ENCODE measurements at places on chromosomes 4 and X.

DNA sequence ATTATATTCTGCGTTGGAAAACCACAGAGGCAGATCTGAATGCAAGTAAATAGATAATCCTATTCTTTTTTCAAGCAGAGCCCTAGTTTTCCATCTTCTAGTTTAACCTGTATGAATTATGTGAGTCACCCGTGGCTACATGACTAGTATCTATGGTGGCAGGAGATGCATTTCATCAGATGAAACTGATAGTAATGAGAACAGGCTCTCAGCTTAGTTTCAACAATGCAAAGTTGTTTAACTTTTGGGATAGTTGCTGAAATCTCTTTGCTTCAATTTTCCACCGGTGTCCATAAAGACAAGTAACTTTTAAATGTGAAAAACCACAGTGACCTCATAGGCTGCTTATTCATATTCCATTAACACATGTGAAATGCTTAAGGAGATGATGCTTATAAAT is 1317.4 kb upstream of the TENM3 start:
- DNase-seq = no peak

DNA sequence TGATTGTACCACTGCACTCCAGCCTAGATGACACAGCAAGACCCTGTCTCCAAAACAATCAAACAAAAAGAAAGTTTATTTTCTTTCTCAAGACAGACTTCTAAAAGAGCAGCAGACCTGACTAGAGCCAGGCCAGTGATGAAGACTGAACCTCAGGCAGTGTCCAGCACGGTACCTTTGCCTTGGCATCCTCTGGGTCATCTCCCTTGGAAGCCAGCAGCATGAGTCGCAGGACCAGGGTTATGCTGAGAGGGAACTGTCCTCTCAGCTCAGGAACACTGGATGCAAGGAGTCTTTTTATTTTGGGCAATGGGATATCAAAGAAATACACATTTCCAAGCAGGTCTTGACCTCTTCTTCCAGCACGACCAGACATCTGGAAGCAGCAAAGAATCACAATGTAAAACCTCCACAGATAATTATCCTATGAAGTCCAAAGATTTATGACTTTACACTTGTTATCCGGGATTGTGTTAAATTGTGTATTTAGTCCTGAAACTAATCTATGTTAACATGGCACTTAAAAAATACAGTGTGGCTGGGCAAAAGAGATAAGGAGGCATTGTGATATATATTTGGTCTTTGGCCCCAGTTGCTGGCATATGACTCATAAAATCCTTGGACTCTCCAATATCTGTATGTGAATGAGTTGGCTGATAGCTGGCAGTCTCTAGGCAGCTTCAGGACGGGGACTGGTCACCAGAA is 66.0 kb upstream of the DDX60 start:
- no peak for DNase-seq

GRCh38 chr4:185870366-185870765 is 58.4 kb upstream of the SORBS2 start:
- no peak for DNase-seq

DNA sequence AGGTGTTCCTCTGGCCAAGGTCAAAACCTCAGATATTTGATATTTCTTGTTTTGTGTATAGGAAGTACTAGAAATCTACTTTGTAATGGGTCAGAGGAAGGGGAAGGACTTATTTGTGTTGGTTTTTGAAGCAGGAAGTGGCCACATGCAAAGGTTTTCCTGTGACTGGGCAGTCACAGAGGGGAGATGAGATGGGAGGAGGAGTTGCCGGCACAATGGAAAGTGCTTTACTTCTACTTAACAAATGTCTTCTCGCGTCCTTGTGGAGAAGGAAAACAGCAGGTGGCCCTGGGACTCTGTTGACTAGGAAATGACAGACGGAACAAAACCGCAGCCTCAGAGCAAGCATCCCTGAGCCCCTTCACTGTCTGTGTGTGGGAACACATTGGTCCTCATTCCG is 46.6 kb downstream of the SHROOM2 start:
- DNase-seq = peak; percentile 50

DNA sequence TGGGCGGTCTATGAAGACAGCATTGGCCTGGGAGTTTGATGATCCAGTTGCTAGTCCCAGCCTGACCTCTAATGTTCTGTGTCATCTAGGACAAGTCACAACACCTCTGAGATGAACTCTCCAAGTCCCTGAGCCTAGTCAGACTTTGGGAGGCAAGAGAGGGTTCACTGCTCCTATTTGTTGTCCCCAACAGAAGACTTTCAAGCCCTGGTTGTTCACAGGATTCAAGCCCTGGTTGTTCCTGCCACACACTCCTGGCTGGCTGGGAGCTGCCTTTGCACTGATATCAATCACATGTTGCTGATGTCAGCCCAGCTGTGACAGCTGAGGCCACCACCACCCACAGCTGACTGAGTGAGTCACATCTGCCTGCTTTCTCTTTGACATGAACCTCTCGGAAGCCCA is 253.2 kb upstream of the RASGEF1B start:
- no peak for DNase-seq

DNA sequence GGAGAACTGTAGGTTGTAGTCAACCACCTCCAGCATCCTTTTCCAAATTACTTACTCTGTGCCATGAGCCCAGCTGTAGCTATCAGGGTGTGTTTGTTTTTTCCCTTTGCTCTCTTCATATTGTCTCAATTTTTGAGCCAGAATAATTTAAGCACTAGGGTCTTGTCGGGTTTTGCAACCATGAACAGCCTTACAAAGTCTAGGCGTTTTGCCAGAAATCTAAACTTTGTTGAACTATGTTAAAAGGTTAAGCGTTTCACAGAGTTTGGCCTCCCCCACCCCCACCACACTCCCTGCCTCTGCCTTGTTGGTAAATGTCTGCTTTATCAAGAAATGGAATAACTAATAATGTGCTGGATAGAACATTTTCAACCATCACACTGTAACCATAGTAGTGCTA is 190.6 kb upstream of the TTC29 start:
- DNase-seq = no peak

GRCh38 chr4:84767168-84767567 is 184.2 kb downstream of the CDS1 start:
- DNase-seq = no peak

- no peak for DNase-seq
Measured at GRCh38 chr4:76591992-76592391, 157.0 kb downstream of the SHROOM3 start.

DNA sequence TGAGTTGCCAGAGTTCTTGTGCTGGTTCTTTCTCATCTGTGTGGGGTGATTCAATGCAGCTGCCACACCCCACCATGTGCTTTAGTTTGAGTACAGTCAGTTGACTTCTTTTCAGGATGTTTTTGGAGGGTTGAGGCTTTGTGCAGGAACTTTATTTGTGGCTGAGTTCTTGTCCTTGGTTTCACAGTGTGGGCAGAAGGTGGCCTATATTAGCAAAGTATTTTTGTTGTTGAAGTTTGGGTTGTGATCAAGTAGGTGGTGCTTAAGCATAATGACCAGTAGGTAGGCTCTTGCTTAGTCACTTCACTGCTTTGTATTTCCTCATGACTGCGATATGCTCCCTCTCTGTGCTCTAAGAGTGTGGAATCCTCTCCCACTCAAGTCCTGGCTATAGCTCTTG is 80.3 kb downstream of the ARHGAP24 start:
- no peak for DNase-seq

DNA sequence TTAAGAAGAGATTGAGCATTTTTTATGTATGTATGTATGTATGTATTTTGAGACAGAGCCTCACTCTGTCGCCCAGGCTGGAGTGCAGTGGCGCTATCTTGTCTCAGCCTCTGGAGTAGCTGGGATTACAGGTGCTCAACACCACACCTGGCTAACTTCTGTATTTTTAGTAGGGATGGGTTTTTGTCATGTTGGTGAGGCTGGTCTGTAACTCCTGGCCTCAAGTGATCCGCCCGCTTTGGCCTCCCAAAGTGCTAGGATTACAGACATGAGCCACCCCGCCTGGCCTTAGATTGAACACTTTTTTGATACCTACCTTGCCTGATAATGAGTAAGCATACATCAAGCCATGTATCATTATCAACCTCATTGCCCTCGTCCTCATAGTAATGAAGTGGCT is 2.7 kb downstream of the N4BP2 start:
- no peak for DNase-seq

DNA sequence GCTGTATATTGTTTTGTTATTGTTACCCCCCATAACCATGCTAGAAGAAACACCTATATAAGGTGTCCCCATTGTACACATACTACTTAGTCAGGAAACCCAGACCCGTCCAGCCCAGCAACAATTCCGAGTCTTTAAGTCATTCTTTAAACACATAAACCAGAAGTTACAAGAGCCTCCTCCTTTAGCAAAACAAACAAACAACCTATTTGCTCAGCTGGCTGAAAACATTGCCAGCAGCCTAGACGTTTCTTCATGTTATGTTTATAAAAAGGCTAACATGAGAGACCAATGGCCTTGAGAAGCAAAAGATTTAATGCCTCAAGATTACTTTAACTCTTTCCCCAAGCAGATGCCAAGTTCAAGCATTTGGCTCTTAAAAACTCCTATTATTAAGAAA is 1.4 kb downstream of the ACOX3 start:
- no peak for DNase-seq

DNA sequence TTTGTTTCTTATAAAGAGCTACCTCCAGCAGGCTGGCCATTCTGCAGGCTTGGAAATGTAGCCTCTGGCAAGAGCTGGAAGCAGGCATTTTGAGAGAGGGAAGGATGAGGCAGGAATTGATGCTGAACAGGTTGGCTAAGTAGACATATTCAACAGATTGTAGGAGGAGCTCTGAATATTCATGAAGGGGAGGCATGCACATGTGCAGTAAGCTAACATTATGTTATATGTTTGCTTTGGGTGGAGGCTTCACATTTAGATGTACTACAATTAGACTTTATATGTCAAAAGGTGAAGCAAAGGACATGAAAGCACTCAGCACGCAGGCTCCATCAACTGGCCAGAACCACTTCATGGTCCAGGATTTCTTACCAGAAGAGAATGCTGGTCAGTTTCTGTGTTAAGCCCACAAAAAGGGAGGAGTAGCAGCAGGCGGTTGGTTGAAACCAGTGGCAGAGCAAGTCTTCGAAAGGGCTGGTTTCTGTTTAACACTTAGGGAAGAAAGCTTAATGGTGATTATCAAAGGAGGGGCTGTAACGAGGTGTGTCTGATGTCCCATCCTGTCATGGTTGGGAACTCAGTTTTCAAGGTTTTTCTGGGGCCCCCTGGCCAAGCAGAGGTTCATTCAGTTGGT is 54.8 kb downstream of the FGFBP1 start:
- no peak for DNase-seq

DNA sequence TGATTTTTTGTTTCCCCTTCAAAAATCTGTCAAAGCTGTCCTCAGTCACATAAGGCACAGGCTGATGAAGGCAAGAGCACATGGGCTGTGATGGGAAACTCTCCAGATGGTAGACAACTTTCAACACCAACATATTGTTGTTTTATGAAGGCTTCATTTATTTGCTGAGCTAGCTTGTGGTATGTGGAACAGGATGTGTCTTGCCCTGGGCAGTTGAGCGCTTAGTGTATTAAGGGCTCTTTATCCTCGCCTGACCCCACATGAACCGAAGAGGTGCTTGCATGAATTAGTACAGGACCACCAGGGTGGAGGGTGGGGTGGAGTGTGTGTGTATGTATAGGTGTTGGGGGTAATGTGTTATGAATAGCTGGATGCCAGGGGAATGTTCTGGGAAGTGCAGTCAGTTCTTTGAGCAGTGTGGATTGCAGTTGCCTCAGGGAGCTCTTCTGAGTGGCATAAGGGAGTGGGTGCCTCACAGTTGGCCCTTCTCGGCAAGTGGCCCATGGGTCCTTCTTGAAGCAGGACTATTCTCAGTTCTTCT is 103.1 kb downstream of the PHEX start:
- no peak for DNase-seq

- DNase-seq = peak; percentile 27
Measured at GRCh38 chrX:95318882-95319281, 1365.8 kb upstream of the DIAPH2 start.

DNA sequence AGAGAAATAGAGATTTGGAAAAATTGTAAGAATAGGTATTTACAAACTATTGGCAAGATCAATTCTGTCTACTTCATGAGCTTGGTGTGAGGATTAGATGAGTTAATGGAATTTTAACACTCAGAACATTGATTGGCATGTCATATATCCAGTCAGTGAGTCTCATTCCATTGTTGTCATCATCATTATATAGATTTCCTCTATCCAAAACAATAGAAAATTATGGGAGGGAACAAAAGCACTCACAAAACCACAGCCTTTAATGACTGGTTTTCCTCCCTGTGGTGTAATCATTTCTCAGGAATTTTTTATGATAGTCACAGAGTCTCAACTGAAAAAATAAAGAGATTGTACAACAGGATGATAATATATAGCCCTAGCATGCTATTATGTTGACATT is 21.1 kb downstream of the KLHL5 start:
- no peak for DNase-seq

- no peak for DNase-seq
Measured at GRCh38 chr4:24840362-24840761, 45.0 kb downstream of the SOD3 start.

GRCh38 chr4:40199999-40200874 is 3.4 kb downstream of the RHOH start:
- DNase-seq = peak; percentile 98
